ENCODE measurements at places on chromosomes 11 and 22. TPM values are rescaled to one million over a fixed set of nuclear protein-coding genes. Genes with fewer than 3 reads are reported as not detected.
A peak's percentile ranks its signal among the peaks of the same experiment; 100 is the strongest.

GRCh38 chr11:1162491-1163311 lies 4.9 kb downstream of the MUC5AC start:
- DNase-seq = no peak

APOBEC3C gene
- total RNA-seq = 2.5 TPM

GRCh38 chr22:30474683-30475424 lies 3.0 kb upstream of the SEC14L3 start:
- no peak for DNase-seq

- DNase-seq = peak; percentile 69
Observed at GRCh38 chr22:31431950-31432349, 32.5 kb downstream of the DRG1 start.

DNA sequence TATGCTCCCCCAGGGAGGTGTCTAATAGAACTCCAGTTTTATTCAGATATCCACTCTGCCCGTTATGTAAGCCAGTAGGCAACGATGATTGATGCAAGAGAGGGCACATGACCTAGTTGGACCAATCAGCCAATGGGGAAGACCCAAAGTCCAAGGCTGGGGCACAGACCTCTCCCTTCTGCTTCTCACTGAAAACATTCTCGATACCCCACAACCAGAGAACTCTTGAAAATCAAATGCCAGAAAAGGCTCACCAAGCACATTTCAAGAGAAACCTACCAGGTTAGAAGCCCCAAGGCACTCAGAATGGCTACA lies 7.4 kb downstream of the HIRA start:
- peak; percentile 74 for DNase-seq

- no peak for DNase-seq
Observed at GRCh38 chr22:38126928-38127668, 16.6 kb upstream of the BAIAP2L2 start.

ELF5 gene
- total RNA-seq = 0.10 TPM

- no peak for DNase-seq
Observed at GRCh38 chr11:103703954-103704353, 332.5 kb upstream of the DDI1 start.

DNA sequence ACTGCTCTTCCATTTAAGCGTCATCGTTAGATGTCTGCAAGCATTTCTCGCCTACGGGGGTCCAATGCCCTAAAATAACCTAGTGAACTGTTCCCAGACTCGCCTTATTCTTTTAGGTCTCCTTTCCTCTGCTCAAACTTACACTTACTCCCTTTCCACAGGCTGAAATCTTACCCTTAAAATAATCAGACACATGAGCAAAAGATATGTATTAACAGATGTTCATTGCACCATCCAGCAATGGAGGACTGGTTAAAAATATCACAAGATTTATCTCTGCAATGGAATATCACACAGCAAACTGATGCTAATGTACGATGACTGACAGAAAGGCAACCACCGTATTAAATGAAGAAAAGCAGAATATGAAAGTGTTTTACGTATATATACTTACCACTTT lies 1.6 kb upstream of the CSTF3 start:
- no peak for DNase-seq

GRCh38 chr22:40387746-40388145 lies 17.4 kb downstream of the SGSM3 start:
- DNase-seq = no peak

CD3E gene
- total RNA-seq = 1.5 TPM

DNA sequence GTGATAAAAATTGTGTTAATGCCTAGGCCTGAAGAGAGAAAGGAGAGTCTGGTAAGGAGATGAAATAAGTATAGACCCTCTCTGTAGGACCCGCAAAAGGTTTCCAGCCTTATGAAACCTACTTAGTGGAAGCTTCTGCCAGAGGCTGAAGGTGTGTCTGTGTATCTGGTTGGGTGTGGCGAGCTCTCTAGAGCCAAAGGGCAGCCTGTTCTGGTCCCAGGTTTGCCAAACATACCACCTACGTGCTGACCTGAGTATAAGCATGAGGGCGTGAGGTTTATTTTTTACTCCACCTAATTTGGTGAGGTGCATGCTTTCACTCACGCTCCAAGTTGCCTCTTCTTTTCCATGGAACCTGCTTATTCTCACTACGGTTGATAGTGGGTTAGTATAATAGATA lies 5.6 kb downstream of the CSTPP1 start:
- no peak for DNase-seq

DNA sequence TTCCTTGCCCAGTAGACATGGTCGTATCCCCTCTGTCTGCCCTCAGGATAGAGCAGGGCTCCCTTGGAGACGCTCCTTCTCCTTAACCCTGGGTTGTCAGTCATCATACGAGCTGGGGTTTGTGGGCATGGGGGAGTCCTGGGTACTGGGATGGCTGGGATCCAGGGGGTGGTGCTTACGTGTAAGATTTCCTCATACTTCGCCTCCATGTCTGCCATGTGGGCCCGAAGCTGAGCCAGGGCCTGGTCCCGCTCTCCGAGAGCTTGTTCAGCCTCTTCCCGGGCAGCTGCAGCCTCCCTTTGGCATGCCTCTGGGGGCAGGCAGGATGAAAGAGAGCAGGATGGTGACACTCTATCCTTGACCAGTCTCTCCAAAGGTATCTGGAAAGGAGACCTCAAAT lies 5.3 kb downstream of the NHERF4 start:
- no peak for DNase-seq

HBG1 gene
- 2.5 TPM for total RNA-seq

PKDREJ gene
- total RNA-seq = 0.05 TPM

GRCh38 chr11:64814712-64815187 lies 4.4 kb upstream of the MEN1 start:
- DNase-seq = no peak

GRCh38 chr11:66068154-66068821 lies 1.8 kb upstream of the PACS1 start:
- DNase-seq = peak; percentile 69

CRKL gene
- total RNA-seq = 41.4 TPM

CABP4 gene
- 1.1 TPM for total RNA-seq

MS4A4A gene
- total RNA-seq = 5.6 TPM

DNA sequence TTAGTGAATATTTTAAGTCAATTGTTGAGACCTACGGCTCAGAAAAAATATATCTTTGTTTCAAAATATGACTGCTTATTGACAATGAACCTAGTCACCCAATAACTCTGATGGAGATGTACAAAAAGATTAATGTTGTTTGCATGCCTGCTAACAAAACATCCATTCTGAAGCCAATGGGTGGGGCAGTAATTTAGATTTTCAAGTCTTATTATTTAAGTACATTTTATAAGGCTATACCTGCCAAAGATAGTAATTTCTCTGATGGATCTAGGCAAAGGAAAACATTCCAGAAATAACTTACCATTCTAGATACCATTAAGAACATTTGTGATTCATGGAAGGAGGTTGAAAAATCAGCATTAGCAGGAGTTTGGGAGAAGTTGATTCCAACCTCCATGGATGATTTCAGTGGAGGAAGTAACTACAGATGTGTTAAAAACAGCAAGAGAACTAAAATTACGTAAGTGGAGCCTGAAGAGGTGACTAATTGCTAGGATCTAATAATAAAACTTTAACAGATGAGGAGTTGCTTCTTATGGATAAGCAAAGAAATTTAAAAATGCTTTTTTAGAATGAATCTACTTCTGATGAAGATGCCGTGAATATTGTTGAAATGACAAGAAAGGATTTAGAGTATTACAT lies 26.4 kb upstream of the OR8D2 start:
- DNase-seq = no peak

DNA sequence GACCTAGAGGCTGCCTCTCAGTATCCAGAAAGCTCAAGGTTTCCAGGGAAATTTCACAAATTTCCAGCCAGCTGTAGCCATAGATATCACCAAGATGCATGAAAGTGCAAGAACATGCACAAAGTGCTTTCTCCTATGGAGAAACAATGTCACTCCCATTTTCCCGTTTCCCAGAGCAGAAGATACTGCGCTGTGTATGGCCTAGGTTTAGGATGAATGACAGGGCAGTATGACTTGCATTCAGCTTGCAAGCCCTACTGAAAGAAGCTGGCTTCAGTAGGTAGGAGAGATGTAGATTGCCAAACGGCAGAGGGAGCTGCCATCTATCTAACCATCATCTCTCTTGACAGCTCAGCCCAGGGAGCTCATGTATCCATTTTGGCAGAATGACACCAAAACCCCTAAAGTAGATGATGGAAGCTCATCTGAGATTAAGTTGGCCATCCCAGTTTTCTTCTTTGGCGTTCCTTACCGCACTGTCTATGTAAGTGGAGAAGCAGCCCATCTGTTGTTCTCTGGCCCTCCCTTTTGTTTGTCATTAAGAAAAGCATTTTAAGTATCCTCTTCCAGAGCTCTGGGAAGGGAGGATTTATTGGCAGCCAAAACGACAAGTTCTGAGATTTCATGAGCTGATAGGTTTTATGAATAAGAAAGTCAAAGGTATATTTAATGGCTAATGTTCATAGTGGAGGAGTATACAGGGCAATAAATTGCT lies 4.6 kb downstream of the TECTA start:
- no peak for DNase-seq

MYRF gene
- total RNA-seq = 15.9 TPM

DNA sequence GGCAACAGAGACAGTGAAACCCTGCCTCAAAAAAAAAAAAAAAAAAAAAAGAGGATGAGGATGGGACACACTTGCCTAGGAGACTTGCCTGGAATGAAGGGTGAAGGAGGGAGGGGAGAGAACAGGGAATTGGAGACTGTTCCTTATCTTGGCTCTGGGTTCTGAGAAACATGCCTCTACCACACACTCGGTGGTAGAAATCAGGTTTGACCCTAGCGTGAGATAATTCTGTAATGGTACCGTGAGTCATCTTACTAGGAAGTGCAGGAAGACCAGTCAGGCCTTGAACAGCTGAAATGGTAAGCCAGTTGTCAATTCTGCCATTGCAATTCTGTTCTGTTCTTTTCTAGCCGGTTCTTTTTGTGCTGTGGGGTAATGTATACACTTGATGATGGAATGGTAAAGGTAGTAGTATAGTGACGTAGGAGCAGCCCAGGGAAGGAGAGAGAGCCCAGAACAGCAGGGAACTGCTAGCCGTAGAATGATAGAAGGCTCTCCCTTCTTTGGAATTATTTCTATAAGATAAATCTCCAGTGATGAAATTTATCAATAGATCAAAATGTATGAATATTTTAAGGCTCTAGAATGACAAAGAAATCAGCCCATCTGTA lies 3.9 kb upstream of the AMBRA1 start:
- no peak for DNase-seq

DNA sequence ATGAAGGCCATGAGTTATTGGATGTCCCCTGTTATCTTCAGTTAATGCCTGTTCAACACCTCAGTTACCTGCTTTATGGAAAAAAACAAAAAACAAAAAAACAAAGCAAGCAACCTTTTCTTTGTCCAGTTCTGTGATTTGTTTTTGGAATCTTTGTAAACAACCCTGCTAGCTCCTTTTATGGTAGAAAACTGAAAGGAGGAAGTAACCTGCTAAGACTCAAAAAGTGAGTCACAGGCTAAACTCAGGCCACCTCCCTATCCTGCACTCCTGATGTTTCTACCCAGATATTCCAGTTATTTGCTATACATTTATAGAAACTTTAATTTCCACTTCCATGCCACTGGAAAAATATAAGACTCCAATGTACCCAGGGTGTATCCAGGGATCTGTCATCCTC lies 20.6 kb upstream of the TLCD5 start:
- no peak for DNase-seq

- no peak for DNase-seq
Observed at GRCh38 chr22:20802922-20803553, 29.1 kb downstream of the SERPIND1 start.

DNA sequence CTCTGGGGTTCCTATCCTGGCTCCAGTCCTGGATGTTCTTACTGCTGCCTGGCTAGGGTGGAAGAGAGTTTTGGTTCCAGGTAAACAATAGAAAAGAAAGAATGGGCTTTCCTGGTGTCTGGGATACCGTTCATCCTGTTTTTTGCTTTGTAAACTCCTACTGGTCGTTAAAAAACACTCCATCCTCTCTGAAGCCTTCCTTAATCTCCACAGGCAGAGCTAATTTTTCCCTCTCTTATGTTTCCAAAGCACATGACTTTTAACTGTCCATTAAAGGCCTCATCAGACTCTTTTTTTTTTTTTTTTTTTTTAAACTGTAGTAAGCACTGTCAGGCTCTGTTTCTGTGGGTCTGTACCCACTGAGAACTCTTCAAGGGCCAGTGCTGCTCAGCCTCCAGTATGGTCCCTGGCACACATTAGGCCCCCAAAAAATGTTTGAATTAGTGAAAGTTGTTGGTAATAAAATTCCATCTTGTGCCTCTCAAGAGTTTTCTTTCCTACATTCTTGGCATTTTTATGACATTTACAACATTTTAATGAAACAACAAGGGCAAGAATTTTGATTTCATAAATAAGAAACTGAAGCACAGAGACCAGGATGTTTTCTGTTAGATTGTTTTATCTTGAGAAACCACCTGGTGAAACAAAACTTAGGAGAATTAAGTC lies 104.2 kb downstream of the TEAD1 start:
- no peak for DNase-seq

- no peak for DNase-seq
Observed at GRCh38 chr11:55914482-55914881, at the start of gene OR5W2. TSS of gene OR5W2 (minus strand) at chr11:55914582. CDS start at chr11:55914582, 0 bp downstream.

OVCH2 gene
- not detected for total RNA-seq
